ENCODE measurements at places on chromosomes 13 and 19.
A peak's percentile ranks its signal among the peaks of the same experiment; 100 is the strongest.

GRCh38 chr13:103184413-103184812, 118.2 kb upstream of the SLC10A2 start:
- no peaks in the 10 kb centered on the region for H3K4me1 ChIP-seq
- DNase-seq, result no peak
- H3K36me3 ChIP-seq, result no peaks in the 10 kb centered on the region
- H3K4me3 ChIP-seq, result no peak overlapping the region
- no peaks in the 10 kb centered on the region for H3K27me3 ChIP-seq

GRCh38 chr19:43763473-43763939, 8.7 kb upstream of the SMG9 start:
- no peak for DNase-seq
- H3K36me3 ChIP-seq, result peaks cover 61% of the 10 kb centered on the region
- peaks cover 81% of the 10 kb centered on the region for H3K4me1 ChIP-seq
- peak overlapping the region; percentile 57 for H3K4me3 ChIP-seq
- H3K27me3 ChIP-seq, result no peaks in the 10 kb centered on the region

DNA sequence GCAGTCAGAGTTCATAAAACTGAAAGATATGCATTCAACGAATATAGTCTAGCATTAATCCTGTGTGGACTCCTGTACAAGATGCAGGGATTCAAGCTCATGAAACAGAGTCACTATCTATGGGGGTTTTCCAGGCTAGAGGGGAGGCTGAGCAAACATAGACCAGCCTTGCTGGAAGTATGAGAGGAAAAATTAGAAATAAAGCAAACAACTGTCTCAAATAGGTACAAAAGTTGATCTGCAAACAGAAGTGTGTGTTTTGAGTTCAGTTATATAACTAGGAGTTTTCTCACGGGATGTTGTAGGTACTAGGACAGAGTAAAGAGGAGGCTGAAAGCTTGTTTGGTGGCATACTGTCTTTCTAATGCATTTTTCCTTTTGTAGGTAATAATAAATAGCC, 8.5 kb upstream of the LGALS14 start:
- H3K4me1 ChIP-seq, result peaks cover 9% of the 10 kb centered on the region
- peaks cover 7% of the 10 kb centered on the region for H3K27me3 ChIP-seq
- no peak for DNase-seq
- H3K36me3 ChIP-seq, result peaks cover 3% of the 10 kb centered on the region
- no peak overlapping the region for H3K27ac ChIP-seq

- no peak overlapping the region for H3K4me3 ChIP-seq
- H3K36me3 ChIP-seq, result no peaks in the 10 kb centered on the region
- H3K4me1 ChIP-seq, result no peaks in the 10 kb centered on the region
- no peak for DNase-seq
- H3K27ac ChIP-seq, result no peak overlapping the region
Measured at GRCh38 chr19:20359933-20360720, 193.1 kb downstream of the ZNF486 start.

GRCh38 chr19:36688058-36688457, 646 bp downstream of the ZNF567 start:
- DNase-seq, result no peak
- peak overlapping the region; percentile 91 for H3K27ac ChIP-seq
- peaks cover 24% of the 10 kb centered on the region for H3K4me1 ChIP-seq
- H3K4me3 ChIP-seq, result peak overlapping the region; percentile 95
- peaks cover 54% of the 10 kb centered on the region for H3K36me3 ChIP-seq
- H3K27me3 ChIP-seq, result peaks cover 2% of the 10 kb centered on the region

GRCh38 chr19:39297931-39298634, 1.9 kb downstream of the IFNL1 start:
- H3K27me3 ChIP-seq, result peaks cover 5% of the 10 kb centered on the region
- DNase-seq, result peak; percentile 58
- H3K4me3 ChIP-seq, result no peak overlapping the region
- peaks cover 32% of the 10 kb centered on the region for H3K4me1 ChIP-seq

GRCh38 chr13:23844132-23844531, 45.1 kb downstream of the MIPEP start:
- H3K27ac ChIP-seq, result no peak overlapping the region
- no peaks in the 10 kb centered on the region for H3K36me3 ChIP-seq

DNA sequence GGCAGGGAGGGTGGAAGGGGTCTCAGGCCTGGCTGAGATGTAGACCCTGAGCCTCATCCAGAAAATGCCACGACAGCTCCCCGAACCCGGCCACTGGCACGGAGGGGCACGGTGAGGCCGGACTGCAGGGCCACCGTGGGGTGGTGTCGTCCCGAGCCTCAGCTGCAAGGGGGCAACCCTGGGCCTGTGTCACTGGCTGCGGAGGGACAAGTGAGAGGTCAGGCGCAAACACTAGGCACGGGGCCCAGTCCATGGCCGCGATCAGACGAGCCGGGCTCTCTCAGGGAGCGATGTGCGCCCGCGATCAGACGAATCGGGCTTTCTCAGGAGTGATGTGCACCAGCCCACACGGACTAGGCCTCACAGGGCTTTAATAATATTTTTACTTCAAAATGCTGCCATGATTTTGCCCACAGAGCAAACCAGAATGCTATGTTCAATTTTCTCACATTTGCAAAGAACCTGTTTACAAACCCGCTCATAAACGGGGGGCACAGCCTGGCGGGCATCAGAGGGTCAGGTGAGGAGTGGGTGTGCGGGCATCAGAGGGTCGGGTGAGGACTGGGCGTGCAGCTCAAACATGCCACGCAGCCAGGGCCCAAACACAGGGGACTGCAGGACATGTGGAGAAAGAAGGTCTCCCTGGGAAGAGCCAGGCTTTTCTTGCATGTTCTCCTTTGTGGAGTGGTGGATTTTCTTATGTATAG, 42.6 kb upstream of the C13orf46 start:
- no peaks in the 10 kb centered on the region for H3K27me3 ChIP-seq
- DNase-seq, result no peak
- peaks cover 15% of the 10 kb centered on the region for H3K36me3 ChIP-seq
- H3K4me1 ChIP-seq, result no peaks in the 10 kb centered on the region
- no peak overlapping the region for H3K4me3 ChIP-seq

Measured in activated T-helper 1 cell treated with anti-CD3 and anti-CD28 coated beads, Interleukin-12 subunit alpha, Interleukin-12 subunit beta, Interleukin-2, Interleukin-4 antibody, amounts not matched to agents 30 ng/mL and 10 ng/mL and 1 ng/mL, durations not matched to agents 14 hours and 24 hours and 36 hours (primary cell).